ENCODE measurements at places on chromosomes 12 and 14.
A peak's percentile ranks its signal among the peaks of the same experiment; 100 is the strongest.

DNA sequence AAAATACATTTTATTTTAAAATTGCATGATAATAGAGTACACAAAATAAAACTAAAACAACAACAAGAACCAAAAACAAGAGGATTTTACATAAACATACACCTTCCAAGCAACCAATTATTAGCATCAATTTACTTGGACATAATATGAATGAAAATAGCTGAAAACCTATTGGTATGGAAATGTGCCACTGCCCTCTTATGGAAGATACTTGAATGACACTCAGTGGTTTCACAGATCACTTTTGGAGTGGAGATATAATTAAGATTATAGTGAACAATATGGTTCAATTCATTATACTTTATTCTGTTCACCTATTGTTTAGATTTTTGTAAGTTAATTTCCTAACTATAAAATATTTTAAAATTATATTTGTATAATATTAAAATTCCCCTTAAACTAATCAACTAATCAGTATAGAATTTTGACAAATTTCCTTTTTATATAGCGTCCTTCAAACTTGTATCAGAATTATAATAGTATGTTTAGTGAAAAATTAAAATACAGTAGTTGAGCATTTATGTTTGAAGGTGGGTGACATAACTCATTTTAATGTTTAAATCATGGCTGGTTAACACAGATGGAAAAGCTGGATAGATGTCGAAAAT, 70.1 kb downstream of the SLC6A15 start:
- peak; percentile 66 for DNase-seq

DNA sequence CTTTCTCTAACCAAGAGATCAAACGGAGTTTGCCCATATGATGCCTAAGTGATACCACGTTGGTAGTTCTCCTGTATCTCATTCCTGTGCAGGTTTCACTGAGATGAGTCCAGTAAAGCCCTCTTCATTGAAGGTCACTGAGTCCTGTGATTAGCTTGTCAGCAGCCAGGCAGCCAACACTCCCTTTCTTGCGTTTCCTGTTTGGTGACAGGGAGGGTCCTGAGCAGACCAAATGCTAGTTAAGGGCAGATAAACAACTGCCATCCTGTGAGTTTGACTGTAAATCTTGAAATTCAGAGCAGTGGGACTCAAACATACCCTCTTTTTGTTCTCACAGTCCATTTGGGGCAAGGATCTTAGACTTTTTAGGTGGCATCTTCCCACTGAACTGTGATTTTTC, 39.4 kb downstream of the ZNF641 start:
- DNase-seq = no peak

DNA sequence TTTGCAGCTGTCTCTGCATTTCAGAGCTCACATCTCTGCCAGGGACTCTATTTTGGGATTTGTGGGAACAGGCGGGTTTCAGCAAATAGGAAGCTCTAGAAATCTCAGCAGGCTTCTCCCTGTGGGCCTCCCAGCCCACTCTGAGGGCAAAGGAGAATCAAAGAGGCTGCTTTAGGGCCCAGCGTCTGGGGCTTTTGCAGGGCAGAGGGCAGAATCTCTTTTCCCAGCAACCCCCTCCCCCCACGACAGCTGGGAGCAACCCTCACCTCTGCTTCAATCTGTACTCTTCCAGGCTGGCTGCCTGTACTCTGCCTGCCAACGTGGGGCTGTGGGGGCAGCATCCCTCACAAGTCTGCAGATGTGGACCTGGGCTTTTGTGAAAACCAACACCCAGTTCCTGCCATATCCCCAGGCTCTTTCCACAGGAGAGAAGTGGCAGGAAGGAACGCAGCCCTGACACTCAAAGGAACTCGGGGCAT, 529.6 kb upstream of the TBX3 start:
- no peak for DNase-seq

DNA sequence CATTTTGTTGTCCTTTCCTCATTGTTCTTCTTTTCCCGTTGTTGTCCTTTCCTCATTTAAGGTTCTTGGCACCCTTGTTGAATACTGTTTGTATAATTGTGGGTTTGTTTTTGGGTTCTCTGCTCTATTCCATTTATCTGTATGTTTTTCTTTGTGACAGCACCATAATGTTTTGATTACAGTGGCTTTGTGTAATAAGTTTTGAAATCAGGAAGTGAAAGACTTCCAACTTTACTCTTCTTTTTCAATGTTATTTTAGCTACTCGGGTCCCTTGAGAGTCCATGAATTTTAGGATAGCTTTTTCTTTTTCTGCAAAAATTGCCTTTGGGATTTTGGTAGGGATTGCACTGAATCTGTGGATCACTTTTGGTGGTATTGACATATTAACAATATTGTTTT, 28.1 kb downstream of the ETNK1 start:
- no peak for DNase-seq
